ENCODE measurements at places on chromosomes 5 and 9. TPM values are rescaled to one million over a fixed set of nuclear protein-coding genes. Genes with fewer than 3 reads are reported as not detected.

FGFR4 gene
- polyA plus RNA-seq, result 6.4 TPM

CD274 gene
- polyA plus RNA-seq, result 11.5 TPM

COL27A1 gene
- 4.5 TPM for polyA plus RNA-seq

REEP2 gene
- polyA plus RNA-seq, result 3.8 TPM

SHISAL2B gene
- not detected for polyA plus RNA-seq

GMCL2 gene
- polyA plus RNA-seq, result not detected

ZNG1A gene
- 41.3 TPM for polyA plus RNA-seq

PPP1R2B gene
- polyA plus RNA-seq, result not detected

PCDH1 gene
- polyA plus RNA-seq, result 1.2 TPM

ZFP2 gene
- 0.11 TPM for polyA plus RNA-seq

GABRP gene
- polyA plus RNA-seq, result not detected

IL33 gene
- 0.51 TPM for polyA plus RNA-seq

C5orf52 gene
- polyA plus RNA-seq, result not detected

MEF2C gene
- 0.09 TPM for polyA plus RNA-seq

FAM169A gene
- 5.2 TPM for polyA plus RNA-seq

NUTM2F gene
- not detected for polyA plus RNA-seq

TXNDC8 gene
- polyA plus RNA-seq, result not detected

TSSK1B gene
- not detected for polyA plus RNA-seq

FOXD4L3 gene
- not detected for polyA plus RNA-seq

OMD gene
- not detected for polyA plus RNA-seq

BAAT gene
- 0.04 TPM for polyA plus RNA-seq

ARID3C gene
- 0.07 TPM for polyA plus RNA-seq

NUTM2G gene
- not detected for polyA plus RNA-seq

IRX4 gene
- polyA plus RNA-seq, result 32.8 TPM

KCTD16 gene
- 0.02 TPM for polyA plus RNA-seq

ECM2 gene
- 0.30 TPM for polyA plus RNA-seq

NOXA1 gene
- 0.50 TPM for polyA plus RNA-seq

BTNL3 gene
- polyA plus RNA-seq, result not detected

PCDHB9 gene
- not detected for polyA plus RNA-seq

UBE2QL1 gene
- not detected for polyA plus RNA-seq

PCDHA7 gene
- 0.13 TPM for polyA plus RNA-seq

RASEF gene
- not detected for polyA plus RNA-seq

OR13D1 gene
- polyA plus RNA-seq, result not detected

GBGT1 gene
- 3.0 TPM for polyA plus RNA-seq

PCDHA6 gene
- polyA plus RNA-seq, result 0.02 TPM

FBP2 gene
- polyA plus RNA-seq, result not detected

HTR4 gene
- polyA plus RNA-seq, result not detected

CLIC3 gene
- 1.3 TPM for polyA plus RNA-seq

NIPAL4 gene
- polyA plus RNA-seq, result 8.6 TPM

STKLD1 gene
- polyA plus RNA-seq, result 0.44 TPM

CDH10 gene
- polyA plus RNA-seq, result 0.17 TPM

GNA14 gene
- not detected for polyA plus RNA-seq

TERT gene
- polyA plus RNA-seq, result not detected

NXNL2 gene
- 0.11 TPM for polyA plus RNA-seq

PLAC8L1 gene
- 0.27 TPM for polyA plus RNA-seq

DCAF12 gene
- 12.8 TPM for polyA plus RNA-seq

SMIM27 gene
- polyA plus RNA-seq, result 10.0 TPM

C5 gene
- 0.75 TPM for polyA plus RNA-seq

Data from foreskin keratinocyte (primary cell).